DND-41 (cell line): ENCODE measurements at places on chromosomes 4 and X.

GRCh38 chrX:127764674-127765073, 287.5 kb downstream of the ACTRT1 start:
- H3K4me3 ChIP-seq = no peak overlapping the region
- no peaks in the 10 kb centered on the region for H3K27me3 ChIP-seq
- H3K27ac ChIP-seq = no peak overlapping the region
- H3K36me3 ChIP-seq = no peaks in the 10 kb centered on the region

- no peak for DNase-seq
- no peak overlapping the region for H3K27ac ChIP-seq
Measured at GRCh38 chr4:155777971-155778735, 19.3 kb downstream of the GUCY1B1 start.

GRCh38 chr4:2578106-2578505, 41.7 kb downstream of the FAM193A start:
- no peaks in the 10 kb centered on the region for H3K27me3 ChIP-seq
- peaks cover 9% of the 10 kb centered on the region; the same call in 1 of the 2 replicates for H3K36me3 ChIP-seq
- no peak overlapping the region for H3K27ac ChIP-seq
- no peak overlapping the region for H3K4me3 ChIP-seq

DNA sequence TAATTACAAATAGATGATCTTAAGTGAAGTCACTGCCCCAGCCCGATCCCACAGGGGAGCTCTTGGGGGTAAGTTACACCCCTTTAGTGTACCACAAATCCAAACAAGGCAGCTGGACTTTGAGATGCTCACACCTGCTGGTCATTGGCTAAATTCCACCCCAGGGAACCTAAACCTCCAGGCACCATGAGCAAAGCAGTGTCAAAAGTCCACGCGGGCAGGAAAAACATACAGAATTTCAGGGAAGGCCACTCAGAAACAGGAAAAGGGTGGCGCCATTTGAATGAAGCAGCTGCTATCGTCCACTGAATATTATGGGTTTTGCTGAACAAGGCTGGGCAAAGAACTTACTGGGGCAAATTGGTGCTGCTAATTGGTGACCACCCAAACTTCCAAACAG, 30.9 kb downstream of the SUPT20HL1 start:
- H3K27ac ChIP-seq = no peak overlapping the region
- no peak for DNase-seq
- H3K27me3 ChIP-seq = no peaks in the 10 kb centered on the region
- no peaks in the 10 kb centered on the region for H3K36me3 ChIP-seq
- H3K4me3 ChIP-seq = no peak overlapping the region

GRCh38 chr4:185082561-185082960, 60.5 kb upstream of the SLC25A4 start:
- no peaks in the 10 kb centered on the region for H3K4me1 ChIP-seq
- no peak for DNase-seq
- H3K27me3 ChIP-seq = peaks cover 38% of the 10 kb centered on the region
- H3K27ac ChIP-seq = no peak overlapping the region
- H3K4me3 ChIP-seq = no peak overlapping the region

DNA sequence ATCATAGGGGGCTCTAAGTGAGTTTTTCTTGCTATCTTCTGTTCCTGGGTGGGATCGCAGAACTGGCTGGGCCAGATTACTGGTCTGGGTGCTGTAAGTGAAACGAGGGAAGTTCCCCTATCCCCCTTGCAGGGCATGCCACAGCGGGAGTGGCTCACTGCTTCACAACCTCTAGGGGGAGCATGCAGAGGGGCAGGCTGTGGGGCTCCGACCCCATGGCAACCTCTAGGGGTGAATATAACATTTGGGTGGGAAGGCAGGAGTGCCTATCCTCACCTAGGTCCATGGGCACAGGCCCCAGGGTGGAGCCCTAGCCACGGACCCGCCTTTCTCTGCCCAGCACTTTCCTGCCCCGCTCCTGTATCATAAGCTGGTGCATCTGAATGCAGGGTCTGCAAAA, 1.7 kb upstream of the RRAGB start:
- no peaks in the 10 kb centered on the region for H3K27me3 ChIP-seq
- H3K4me1 ChIP-seq = peaks cover 21% of the 10 kb centered on the region
- H3K36me3 ChIP-seq = no peaks in the 10 kb centered on the region
- no peak overlapping the region for H3K4me3 ChIP-seq
- no peak overlapping the region for H3K27ac ChIP-seq

GRCh38 chr4:122662701-122663100, 41.8 kb upstream of the IL21 start:
- H3K27ac ChIP-seq = no peak overlapping the region
- H3K4me3 ChIP-seq = no peak overlapping the region
- H3K4me1 ChIP-seq = no peaks in the 10 kb centered on the region
- no peak for DNase-seq
- H3K27me3 ChIP-seq = peaks cover 4% of the 10 kb centered on the region
- no peaks in the 10 kb centered on the region for H3K36me3 ChIP-seq

GRCh38 chrX:95893636-95894035, 791.0 kb upstream of the DIAPH2 start:
- no peaks in the 10 kb centered on the region for H3K36me3 ChIP-seq
- no peaks in the 10 kb centered on the region for H3K4me1 ChIP-seq
- H3K27ac ChIP-seq = no peak overlapping the region

- no peaks in the 10 kb centered on the region for H3K27me3 ChIP-seq
- no peak overlapping the region for H3K27ac ChIP-seq
Measured at GRCh38 chr4:75781305-75781704, 56.9 kb downstream of the USO1 start.

- H3K4me3 ChIP-seq = no peak overlapping the region
- H3K4me1 ChIP-seq = no peaks in the 10 kb centered on the region
- no peak for DNase-seq
- H3K36me3 ChIP-seq = peaks cover 52% of the 10 kb centered on the region
Measured at GRCh38 chrX:47168495-47169073, 23.6 kb downstream of the RBM10 start.

GRCh38 chrX:49704691-49705404, 9.1 kb upstream of the PAGE1 start:
- H3K36me3 ChIP-seq = no peaks in the 10 kb centered on the region
- DNase-seq = no peak
- no peaks in the 10 kb centered on the region for H3K27me3 ChIP-seq

DNA sequence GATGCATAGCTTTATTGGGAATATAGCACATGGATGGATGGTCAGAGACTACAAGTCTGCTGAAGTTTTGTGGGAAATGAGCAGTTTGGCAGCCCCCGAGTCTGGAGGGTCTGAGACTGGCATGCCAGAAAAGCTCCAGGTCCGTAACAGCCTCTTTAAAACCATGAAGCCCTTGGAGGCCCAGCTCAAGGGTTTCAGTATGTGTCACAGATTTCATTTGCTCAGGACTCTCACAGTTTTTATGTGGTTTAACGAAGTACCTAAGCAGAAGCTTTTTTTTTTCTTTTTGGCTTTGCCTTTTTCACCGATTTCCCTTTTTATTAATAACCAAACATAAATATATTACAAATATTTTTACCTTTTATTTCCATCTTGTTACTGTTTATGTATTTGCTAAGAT, 30.6 kb upstream of the TMEM184C start:
- H3K4me1 ChIP-seq = no peaks in the 10 kb centered on the region
- no peak overlapping the region for H3K27ac ChIP-seq
- H3K27me3 ChIP-seq = peaks cover 3% of the 10 kb centered on the region
- no peak for DNase-seq
- H3K36me3 ChIP-seq = no peaks in the 10 kb centered on the region

GRCh38 chr4:143320113-143320512, 16.6 kb upstream of the GAB1 start:
- no peak for DNase-seq
- H3K36me3 ChIP-seq = no peaks in the 10 kb centered on the region
- H3K4me1 ChIP-seq = no peaks in the 10 kb centered on the region
- no peak overlapping the region for H3K27ac ChIP-seq

DNA sequence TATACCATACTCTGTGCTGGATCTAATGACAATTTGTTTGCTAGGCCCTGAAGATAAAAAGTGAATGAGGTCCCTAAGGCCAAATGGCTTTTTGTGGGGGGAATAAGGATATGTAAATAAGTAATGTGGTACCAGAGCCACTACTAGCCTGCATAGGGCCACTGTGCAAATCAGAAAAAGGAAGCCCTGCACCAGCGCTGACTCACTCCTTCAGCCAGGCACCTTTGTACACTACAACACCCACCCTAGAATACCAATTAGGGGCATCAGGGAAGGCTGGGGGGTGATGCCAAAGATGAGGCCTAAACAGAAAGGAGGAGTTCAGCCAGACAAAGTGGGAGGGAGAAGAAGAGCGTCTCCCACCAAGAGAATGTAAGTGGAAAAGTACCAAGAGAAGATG, 122.2 kb downstream of the CAMK2D start:
- no peak overlapping the region for H3K4me3 ChIP-seq
- H3K27me3 ChIP-seq = peaks cover 28% of the 10 kb centered on the region
- H3K36me3 ChIP-seq = no peaks in the 10 kb centered on the region

- no peak overlapping the region for H3K27ac ChIP-seq
- H3K4me3 ChIP-seq = no peak overlapping the region
- no peaks in the 10 kb centered on the region for H3K27me3 ChIP-seq
- no peaks in the 10 kb centered on the region for H3K4me1 ChIP-seq
- H3K36me3 ChIP-seq = peaks cover 32% of the 10 kb centered on the region; the same call in 1 of the 2 replicates
Measured at GRCh38 chr4:112545346-112545745, 29.4 kb upstream of the NEUROG2 start.

GRCh38 chrX:48917139-48918001, 1.5 kb downstream of the PIM2 start:
- peaks cover 38% of the 10 kb centered on the region for H3K4me1 ChIP-seq
- H3K27me3 ChIP-seq = no peaks in the 10 kb centered on the region
- peak overlapping the region; percentile 81 for H3K27ac ChIP-seq
- peak overlapping the region; percentile 79 for H3K4me3 ChIP-seq
- DNase-seq = peak; percentile 89
- peaks cover 17% of the 10 kb centered on the region for H3K36me3 ChIP-seq

GRCh38 chr4:147351083-147351787, 129.7 kb upstream of the EDNRA start:
- no peak overlapping the region for H3K27ac ChIP-seq
- no peaks in the 10 kb centered on the region for H3K27me3 ChIP-seq
- no peaks in the 10 kb centered on the region for H3K36me3 ChIP-seq
- no peak for DNase-seq

DNA sequence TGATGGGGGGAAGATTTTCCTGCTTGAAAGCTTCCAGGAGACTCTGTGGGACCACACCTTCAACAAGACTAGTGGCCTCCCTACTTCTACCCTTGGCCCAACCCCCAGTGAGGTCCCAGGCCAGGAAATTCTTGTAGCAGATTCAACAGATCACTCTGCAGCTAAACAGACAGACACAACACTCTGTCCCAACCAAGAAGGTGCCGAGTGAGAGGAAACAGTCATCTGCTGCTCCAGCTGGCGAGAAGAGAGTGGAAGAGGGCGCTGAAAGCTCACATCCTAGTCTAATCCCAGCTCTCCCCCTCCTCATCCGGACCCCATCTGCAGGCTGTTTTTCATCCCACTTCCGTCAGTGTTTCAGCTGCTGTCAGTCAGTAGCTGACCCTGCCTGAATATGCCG, 63.4 kb downstream of the CHRDL1 start:
- no peak for DNase-seq
- no peak overlapping the region for H3K27ac ChIP-seq
- no peaks in the 10 kb centered on the region for H3K27me3 ChIP-seq
- H3K4me1 ChIP-seq = no peaks in the 10 kb centered on the region

GRCh38 chr4:16082041-16082425, 1.8 kb downstream of the PROM1 start:
- H3K36me3 ChIP-seq = no peaks in the 10 kb centered on the region
- no peak overlapping the region for H3K27ac ChIP-seq
- peaks cover 7% of the 10 kb centered on the region for H3K27me3 ChIP-seq
- H3K4me1 ChIP-seq = no peaks in the 10 kb centered on the region
- DNase-seq = no peak
- no peak overlapping the region for H3K4me3 ChIP-seq

- H3K4me3 ChIP-seq = no peak overlapping the region
- H3K27me3 ChIP-seq = no peaks in the 10 kb centered on the region
- no peak for DNase-seq
- no peaks in the 10 kb centered on the region for H3K36me3 ChIP-seq
Measured at GRCh38 chr4:90486346-90486745, 359.2 kb downstream of the CCSER1 start.

- no peaks in the 10 kb centered on the region for H3K36me3 ChIP-seq
- H3K27ac ChIP-seq = no peak overlapping the region
- H3K27me3 ChIP-seq = no peaks in the 10 kb centered on the region
- no peak for DNase-seq
- H3K4me3 ChIP-seq = no peak overlapping the region
Measured at GRCh38 chr4:96170198-96170597, 330.3 kb downstream of the PDHA2 start.

DNA sequence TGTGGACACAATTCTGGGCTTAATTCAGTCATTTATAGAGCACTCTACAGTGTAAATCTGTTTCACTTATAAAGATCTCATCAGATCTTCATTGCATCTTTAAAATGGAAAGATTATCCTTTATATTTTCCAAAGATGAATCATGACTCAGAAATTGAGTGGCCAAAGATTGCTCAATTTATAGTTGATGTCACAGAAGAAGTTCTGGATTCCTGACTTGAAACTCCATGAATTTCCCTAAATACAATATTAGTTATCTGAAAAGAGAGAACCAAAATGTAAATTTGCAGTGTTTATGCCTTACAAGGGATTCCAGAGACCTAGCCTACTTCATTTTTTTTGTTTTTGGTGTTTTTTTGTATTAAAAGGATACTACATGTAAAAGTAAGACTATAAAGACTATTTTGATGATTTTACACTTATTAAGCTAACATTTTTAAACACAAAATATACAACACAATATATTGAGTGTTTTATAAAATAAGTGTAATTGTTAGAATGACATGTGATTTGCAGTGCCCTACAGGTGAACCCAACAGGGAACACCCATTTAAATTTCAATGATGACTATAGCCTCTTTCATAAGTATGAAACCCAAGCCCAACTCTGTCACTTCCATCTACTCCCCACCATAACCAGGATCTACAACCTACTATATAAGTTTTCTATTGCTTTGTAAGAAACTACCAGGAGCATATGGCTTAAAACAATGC, 183.5 kb downstream of the PCDH7 start:
- H3K4me1 ChIP-seq = no peaks in the 10 kb centered on the region
- no peaks in the 10 kb centered on the region for H3K27me3 ChIP-seq
- no peak overlapping the region for H3K27ac ChIP-seq
- no peak overlapping the region for H3K4me3 ChIP-seq

DNA sequence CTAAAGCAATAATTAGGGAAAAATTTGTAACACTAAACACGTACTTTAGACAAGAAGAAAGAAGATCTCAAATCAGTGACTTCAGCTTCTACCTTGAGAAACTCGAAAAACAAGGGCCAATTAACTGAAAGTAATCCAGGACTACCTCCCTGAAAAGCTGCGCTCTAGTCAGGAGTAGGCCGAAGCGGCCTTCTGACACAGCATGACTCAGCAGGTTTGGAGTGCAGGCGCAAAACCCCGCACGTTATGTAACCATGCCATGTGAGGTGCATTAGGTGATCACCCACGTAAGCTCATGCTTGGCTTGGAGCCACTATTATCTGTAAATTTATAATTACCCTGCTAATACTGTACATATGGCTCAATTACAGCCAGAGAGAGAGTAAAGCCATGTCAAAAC, 52.8 kb upstream of the CCDC149 start:
- DNase-seq = peak; percentile 42
- H3K27ac ChIP-seq = no peak overlapping the region
- H3K4me3 ChIP-seq = no peak overlapping the region
- H3K4me1 ChIP-seq = no peaks in the 10 kb centered on the region
- H3K36me3 ChIP-seq = no peaks in the 10 kb centered on the region

GRCh38 chrX:132094164-132094563, 33.7 kb downstream of the FRMD7 start:
- no peak overlapping the region for H3K4me3 ChIP-seq
- DNase-seq = no peak
- H3K36me3 ChIP-seq = no peaks in the 10 kb centered on the region
- no peak overlapping the region for H3K27ac ChIP-seq
- H3K27me3 ChIP-seq = no peaks in the 10 kb centered on the region
- H3K4me1 ChIP-seq = no peaks in the 10 kb centered on the region

GRCh38 chrX:40420899-40421729, 159.7 kb upstream of the ATP6AP2 start:
- no peak overlapping the region for H3K27ac ChIP-seq
- H3K27me3 ChIP-seq = no peaks in the 10 kb centered on the region
- no peaks in the 10 kb centered on the region for H3K4me1 ChIP-seq
- H3K4me3 ChIP-seq = no peak overlapping the region
